NCI-H748 treated with DMSO at 0.1 percent for 48 hours (cell line): ENCODE measurements at places on chromosomes 6 and 20.

DNA sequence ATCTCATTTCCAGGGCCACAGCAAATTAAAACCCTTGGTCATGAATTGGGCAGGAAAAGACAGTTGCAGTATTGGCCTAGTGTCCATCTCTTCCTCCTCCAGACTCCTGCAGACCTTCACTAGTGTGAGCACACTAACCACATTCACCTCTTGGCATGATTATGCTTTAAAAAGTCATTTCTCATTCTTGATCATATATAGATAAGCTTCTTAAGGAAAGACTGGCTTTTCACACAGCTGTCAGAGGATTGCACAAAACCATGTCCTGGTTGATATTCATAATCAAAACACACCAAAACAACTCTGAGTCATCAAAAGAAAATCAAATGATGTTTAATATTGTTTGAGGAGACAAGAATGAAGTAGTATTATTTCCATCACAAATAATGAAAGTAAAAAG, 52.1 kb downstream of the TMEM200A start:
- no peak for DNase-seq

- no peak for DNase-seq
Measured at GRCh38 chr20:61340157-61340556, 88.1 kb downstream of the CDH4 start.

DNA sequence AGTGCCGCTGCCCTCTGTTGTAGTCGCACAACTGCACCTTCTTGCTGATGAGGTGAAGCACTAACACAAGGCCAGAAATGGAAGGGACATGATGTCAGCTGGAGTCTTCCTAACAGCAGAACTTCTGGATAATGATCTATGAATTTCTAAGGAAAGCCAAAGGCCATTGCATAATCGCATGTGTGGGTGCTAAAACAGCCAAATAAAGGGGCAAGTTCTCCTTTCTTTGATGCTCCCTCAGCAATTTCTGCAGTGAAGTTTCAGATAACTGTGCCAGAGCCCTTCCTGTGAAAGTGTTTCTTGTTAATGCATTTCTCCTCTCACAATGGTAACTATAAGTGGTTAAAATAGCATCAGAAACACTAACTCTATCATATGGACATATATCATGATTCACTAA, 8.0 kb upstream of the F13A1 start:
- no peak for DNase-seq

GRCh38 chr6:125804264-125804663, 13.5 kb downstream of the NCOA7 start:
- no peak for DNase-seq

DNA sequence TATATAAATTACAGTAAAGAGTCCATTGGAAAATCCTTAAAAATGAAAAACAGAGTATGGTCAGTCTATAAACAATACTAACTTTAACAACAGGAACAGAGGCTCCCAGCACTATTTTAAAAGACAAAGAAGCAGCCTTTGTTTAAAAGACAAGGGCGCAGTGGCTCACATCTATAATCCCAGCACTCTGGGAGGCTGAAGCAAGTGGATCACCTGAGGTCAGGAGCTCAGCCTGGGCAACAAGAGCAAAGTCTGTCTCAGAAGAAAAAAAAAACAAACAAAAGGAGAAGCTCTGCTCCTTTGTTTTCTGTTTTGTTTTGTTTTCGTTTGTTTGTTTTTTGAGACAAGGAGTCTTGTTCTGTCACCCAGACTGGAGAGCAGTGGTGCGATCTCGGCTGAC, 89.4 kb downstream of the DTNBP1 start:
- no peak for DNase-seq

DNA sequence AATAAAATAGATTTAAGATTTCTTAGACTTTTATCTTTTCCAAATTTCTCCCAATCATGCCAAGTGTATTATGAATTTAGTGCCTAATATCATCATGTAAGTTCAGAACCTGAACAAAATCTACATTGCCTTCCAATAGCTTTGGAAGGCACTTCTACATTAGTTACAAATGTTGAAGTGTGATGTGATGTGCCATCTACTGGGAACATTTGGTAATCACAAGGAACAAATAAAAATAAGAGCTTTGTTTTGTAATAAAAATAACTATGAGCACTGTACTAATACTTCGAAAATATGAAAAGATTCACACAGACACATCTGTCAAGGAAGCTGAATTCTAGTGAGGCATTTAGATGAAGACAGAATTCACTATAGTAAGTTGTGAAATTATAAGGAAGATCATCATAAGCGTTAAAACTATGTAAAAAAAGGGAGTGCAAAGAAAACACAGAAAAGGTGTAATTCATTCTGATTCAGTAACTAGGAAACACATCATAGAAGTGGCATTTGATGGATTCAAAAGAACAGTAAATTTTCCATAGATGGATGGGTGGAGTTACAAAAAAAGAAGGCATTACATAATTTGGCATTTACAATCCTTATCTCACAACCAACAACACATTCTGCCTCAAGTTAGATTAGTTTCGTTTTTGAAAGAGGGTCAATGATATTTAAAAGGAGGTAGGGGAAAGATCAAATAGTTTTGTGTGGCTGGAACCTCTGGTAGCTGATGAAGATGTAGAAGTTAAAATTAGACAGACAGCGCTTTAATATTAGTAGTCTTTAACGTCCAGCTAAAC, 161.0 kb downstream of the ASCC3 start:
- peak; percentile 27 for DNase-seq

- no peak for DNase-seq
Measured at GRCh38 chr6:35512006-35512405, 690 bp downstream of the TULP1 start.

GRCh38 chr6:45003387-45003786, 324.7 kb upstream of the RUNX2 start:
- DNase-seq = no peak

- DNase-seq = no peak
Measured at GRCh38 chr20:63495741-63496595, 2.9 kb downstream of the EEF1A2 start.

DNA sequence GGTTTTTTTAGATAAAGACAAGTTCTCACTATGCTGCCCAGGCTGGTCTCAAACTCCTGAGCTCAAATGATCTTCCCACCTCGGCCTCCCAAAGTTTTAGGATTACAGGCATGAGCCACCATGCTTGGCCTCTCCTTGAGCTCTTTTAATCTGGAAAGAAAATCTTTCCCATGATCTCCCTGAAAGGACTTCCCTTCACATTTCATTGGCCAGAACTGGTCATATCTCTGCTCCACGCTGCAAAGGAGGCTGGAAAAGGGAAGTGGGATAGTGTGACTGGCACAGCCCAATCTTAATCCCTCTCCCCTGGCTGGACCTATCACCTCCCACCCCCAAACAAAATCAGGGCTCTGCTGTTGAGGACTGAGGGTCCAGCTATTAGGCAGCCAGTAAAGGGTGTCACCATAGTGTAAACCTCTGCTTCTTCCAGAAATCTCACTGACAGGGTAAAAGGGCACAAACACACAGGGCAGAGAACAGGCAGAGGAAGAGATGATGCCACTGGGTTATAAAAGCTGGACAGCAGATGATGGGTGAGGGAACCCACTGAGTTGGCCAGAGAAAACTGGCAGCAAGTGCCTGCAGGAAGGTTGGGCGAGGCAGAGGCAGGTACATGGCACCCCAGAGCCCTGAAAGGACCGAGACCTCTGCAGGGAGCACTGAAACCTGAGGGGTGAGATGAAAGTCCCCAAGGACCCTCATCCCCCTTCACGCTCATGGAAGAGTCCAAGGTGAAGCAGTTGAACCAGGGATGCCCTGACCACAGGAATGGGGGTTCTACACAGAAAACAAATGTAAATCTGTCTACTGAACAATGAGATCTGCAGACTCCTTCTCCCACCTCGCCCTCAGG, 83.1 kb upstream of the PTPN1 start:
- DNase-seq = no peak

DNA sequence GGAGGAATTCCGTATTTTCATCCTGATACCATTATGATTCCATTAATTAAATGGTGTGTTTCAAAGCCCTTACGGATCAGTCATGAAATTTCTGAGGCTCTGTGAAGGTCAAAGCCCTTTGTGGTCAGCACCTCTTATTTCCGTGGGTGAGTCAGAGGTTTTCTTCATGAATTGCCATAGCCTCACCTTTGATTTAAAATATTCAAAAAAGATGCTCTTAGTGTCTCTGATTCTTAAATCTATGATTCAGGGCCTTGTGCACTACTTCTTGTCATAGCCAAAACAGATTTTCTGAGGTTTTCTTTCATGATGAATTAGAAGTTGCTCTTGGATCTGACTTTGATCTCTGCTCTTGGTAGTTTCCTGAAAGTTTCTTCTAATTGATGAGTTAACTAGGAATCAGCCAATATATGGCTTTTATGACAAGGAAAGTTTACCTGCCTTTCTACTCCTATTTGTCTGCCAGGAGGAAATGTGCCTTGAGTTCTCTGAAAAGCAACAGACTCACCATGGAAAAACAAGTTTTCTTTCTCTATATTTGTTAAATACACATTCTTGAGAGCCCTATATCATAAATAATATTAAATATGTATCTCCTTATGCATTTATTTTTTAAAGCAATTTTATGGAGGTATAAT, 613.0 kb downstream of the UTRN start:
- no peak for DNase-seq

DNA sequence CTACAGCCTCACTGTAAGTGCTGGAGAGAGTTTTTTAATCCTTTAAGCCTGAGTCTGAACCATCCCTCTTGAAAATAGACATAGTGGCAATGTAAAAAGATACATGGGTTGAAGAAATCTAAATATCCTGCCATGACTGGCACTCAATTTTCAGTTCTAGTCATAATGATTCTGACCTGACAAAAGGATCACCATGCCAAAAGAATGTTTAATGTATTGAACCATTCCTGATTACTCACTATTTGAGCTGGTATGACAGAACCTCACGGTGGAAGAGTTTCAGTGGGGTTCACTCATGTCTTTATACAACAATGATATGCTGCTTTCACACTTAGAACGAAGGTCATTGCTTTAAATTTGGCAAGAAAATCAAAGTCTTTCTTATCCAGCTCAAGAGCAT, 93.4 kb downstream of the HIVEP2 start:
- DNase-seq = no peak

DNA sequence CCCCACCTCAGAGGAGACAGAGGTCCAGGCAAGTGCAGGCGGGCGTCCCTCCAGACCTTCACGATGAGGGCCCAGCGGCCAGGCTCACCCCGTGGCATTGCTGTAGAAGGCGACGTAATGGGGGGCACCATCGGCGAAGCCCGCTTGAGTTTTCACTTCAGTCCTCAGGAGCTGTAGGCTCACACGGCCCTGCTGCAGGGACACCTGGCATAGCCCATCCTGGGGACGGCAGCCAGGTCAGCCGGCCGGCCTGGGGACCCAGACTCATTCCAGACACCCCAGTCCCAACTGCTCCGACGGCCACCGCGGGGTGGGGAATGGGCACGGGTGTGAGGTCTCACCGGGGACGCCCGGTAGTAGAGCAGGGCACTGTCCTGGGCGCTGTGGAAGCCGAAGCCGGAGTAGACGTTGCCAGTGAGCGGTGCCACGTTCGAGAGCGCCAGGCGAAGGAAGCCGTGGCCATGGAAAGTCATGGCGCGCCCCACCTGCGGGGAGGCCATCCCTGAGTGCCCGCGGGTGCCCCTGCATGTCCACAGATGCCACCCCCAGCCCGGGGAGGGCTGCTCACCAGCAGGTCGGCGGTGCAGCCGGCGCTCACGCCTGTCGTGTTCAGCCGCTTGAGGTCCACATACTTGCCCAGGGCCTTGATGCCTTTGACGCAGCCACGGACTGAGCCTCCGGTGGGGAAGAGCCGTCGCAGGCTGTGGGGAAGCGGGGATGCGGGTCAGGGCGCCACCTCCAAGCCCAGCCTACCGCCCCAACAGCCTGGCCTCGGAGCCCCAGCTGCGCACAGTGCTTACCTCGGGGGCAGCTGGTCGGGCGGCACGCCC, 9.2 kb downstream of the ADRM1 start:
- DNase-seq = no peak

GRCh38 chr6:158381214-158381613, 68.9 kb downstream of the TULP4 start:
- no peak for DNase-seq

GRCh38 chr20:61030130-61030529, 221.9 kb upstream of the CDH4 start:
- no peak for DNase-seq

GRCh38 chr6:154868143-154868594, 126.9 kb upstream of the TIAM2 start:
- no peak for DNase-seq

DNA sequence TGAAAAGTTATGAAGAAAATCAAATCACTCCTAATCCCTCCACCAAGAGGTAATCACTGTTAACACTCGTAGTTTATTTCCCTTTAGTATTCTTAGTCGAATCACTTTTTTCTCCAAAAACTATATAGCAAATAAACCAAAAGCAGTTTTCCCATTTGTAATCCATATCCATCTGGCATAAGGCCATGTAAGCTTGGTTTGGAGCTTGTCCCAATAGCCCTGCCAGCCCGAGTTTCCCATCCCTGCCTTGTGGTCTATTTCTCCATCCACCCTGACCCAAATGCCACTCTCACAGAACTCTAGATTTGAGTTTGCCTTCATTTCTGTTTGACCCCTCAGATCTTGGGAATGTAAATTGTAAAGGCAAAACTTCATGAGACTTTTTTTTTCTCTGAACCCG, 71.8 kb upstream of the DSP start:
- no peak for DNase-seq

- DNase-seq = no peak
Measured at GRCh38 chr6:165568326-165568725, 94.7 kb downstream of the PDE10A start.

DNA sequence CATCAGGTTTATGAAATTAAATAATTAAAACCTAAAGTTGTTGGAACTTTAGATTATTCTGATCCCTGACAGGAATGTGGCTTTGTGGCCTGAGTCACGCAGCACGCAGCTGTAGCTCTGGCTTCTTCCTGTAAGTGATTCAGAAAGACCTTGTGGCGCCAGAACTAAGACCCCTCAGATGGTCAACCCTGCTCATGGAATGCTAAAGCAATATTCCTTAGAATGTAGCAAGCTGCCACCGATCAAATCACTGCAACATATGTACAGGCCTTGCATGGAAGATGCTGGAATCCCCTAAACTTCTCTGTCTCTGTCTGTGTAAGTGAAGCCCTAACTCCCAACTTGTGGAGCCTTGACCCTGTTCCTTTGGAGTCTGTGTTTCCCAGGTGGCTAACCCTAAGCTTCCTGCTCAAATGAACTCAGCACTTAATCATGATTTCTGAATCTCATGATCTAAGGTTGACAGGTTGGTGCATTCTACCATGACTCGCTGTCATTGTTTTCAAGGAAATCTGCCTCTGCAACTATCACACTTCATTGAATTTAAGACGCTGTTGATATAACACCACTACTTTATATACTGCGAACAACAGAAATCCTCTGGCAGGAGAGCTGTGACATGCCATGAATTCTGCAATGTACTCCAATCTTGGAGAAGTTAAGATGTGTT, 111.2 kb upstream of the CST7 start:
- DNase-seq = no peak

DNA sequence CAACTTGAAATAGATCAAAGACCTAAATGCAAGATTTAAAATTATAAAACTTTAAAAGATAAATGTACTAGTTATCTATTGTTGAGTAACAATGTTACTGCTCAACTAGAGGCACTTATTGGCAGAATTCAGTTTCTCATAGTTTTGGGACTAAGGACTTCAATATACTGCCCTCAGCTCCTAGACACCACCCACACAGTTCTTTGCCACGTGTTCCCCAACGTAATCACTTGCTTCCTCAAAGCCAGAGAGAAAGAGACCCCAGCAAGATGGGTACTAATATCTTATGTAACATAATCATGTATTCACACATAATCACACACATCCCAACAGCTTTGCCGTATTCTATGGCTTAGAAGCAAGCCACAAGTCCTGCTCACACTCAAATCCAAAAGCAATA, 50.3 kb upstream of the SLC22A16 start:
- DNase-seq = no peak
